Suprapubic skin (tissue), 4 donors: ENCODE measurements at places on chromosomes 2 and 18. TPM values are rescaled to one million over a fixed set of nuclear protein-coding genes. Genes with fewer than 3 reads are reported as not detected.
A peak's percentile ranks its signal among the peaks of the same experiment; 100 is the strongest.

DNA sequence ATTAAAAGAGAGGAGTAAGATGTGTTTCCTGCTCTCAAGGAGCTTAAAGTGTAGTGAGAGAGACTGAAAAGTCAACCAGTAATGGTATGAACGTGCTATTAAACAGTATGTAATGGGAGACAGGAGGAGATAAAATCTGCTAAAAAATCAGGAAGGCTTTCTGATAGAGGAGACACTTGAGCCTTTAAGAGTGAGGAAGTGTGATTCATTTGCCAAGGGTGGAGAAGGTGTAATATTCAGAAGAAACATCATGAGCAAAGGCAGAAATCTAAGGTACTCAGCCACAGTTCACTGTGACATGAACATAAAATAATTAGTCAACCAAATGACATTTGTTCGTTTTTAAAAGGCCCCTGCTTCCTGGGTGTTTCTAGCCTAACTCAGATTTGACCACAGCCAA lies 137.8 kb upstream of the SKOR2 start:
- DNase-seq, result no peak

- DNase-seq, result no peak
Measured at GRCh38 chr18:40179729-40180461, 1775.1 kb upstream of the PIK3C3 start.

DNA sequence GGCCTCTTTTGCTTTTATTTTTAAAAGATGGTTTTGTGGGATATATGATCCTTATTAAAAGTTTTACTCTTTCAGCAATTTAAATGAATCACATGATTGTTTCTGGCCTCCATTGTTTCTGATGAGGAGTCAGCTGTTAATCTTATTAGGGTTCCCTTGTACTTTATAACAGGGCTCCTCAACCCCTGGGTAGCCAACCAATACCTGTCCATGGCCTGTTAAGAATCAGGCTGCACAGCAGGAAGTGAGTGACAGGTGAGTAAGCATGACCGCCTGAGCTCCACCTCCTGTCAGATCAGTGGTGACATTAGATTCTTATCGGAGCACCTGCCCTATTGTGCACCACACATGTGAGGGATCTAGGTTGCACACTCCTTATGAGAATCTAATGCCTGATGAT lies 45.1 kb upstream of the FAM98A start:
- no peak for DNase-seq

The KCNG2 gene
- total RNA-seq, result not detected

The FAM161A gene
- 1.7 TPM for total RNA-seq

The SLC4A1AP gene
- 25.3 TPM for total RNA-seq

The VWC2L gene
- total RNA-seq, result not detected

The ANKMY1 gene
- 52.1 TPM for total RNA-seq

DNA sequence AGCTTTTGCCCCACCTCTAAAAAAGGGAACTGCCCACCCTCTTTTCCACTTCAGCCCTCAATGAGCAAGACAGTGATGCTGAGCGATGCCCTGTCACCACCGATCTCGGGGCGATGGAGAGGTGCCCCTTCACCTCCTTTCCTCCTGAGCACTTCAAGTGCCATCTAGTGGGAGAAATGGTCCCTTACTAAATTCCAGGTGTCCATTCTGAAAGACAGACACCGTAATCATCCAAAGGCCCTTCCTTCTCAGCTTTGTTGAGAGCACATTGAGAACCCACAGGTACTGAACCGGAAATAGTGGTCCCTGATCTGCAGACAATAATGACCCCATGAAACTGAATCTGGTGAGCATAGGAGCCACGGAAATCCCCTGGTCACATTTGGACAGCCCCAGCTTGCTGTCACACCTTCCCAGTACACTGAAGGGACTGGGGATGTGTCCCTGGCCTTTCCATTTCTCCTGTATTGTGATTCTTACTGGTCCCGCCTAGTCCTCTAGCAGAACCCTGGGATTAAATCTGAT lies 38.5 kb downstream of the KCTD18 start:
- no peak for DNase-seq

GRCh38 chr2:164554487-164554886 lies 66.8 kb downstream of the GRB14 start:
- DNase-seq, result no peak

The RASGRP3 gene
- 7.8 TPM for total RNA-seq

The TGFA gene
- 62.4 TPM for total RNA-seq

The FHOD3 gene
- 17.8 TPM for total RNA-seq

DNA sequence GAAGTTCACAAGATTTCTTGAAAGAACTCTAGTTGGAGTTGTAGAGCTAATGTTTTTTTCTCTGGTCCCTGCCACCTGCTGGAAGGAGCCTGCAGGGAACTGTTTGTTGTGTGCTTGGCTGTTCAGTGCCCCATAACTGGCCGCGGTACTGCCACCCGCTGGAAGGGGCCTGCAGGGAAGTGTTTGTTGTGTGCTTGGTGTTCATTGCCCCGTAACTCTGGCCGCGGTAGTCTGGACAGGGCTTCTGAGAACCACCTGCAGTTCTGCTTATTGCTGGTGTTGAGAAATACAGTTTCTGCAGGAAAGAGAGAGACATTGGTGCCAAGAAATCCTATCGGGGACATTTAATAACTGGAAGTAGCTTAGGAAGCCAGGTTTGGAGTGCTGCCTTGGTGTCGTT lies 58.1 kb downstream of the AGAP1 start:
- DNase-seq, result no peak

DNA sequence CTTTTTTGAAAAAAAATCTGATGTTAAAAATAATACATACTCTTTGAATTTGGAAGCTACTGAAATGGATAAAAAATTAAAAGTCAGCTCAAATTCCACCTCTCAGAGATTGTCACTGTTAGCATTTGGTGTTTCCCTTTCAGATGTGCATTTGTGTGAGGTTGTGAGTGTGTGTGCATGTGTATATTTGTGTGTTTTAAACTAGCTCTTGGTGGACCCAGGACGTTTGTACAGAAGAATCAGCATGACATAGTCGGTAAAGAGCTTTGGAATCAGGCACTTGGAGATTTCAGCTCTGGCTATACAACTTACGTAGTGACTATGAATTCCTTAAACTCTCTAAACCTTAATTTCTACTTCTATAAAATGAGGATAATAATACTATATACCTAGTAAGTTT lies 14.5 kb downstream of the SPATS2L start:
- DNase-seq, result no peak

DNA sequence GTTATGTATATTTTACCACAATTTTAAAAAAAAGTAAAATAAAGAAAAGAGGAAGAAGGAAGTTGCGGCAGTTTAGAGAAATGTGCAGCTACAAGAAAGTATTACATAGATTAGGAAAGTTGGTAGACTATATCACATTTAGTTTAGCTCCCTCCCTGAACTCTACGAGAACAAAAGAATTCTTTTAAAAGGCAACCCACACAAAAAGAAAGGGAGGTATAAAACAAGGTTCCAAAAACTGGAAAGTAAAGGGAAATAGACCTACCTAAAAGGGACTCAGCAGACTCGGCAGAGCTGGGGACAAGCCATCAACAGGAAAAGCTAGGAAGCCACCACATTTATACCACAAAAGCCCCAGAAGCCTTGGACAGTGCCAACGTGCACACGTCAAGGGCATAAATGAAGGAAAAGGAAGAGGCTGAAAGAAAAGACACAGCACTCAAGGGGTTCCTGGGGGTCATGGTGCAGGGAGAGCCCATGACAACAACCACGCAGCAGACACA lies 9.1 kb downstream of the TMEM127 start:
- DNase-seq, result no peak

DNA sequence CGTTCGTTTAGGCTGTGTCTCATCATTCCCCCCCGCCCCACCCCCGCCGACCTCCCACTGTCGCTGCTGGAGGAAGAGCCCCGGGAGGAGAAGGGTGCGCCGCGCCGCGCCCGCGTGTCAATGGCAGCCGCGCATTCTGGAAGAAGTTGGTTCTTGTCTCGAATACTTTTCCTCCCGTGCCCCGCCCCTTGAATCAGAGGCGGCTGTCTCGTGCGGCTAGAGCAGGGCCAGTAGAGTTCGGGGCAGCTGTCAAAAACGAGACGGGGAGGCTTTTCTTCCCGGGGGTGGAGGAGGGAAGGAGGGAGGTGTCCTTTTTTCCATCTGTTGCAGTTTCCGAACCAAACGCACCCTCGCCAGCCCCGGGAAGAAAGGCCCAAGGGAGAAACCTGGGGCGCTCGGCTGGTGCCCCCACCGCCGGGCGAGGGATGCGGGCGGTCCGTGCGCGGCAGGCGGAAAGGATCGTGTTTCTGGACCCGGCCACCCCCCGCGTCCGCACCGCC lies 410 bp upstream of the TGIF1 start:
- peak; percentile 81 for DNase-seq

The EFHD1 gene
- 15.8 TPM for total RNA-seq

GRCh38 chr2:95328358-95329125 lies 31.4 kb downstream of the KCNIP3 start:
- DNase-seq, result no peak

The BCL11A gene
- 222 TPM for total RNA-seq
